ENCODE measurements at places on chromosomes 13 and 19.

DNA sequence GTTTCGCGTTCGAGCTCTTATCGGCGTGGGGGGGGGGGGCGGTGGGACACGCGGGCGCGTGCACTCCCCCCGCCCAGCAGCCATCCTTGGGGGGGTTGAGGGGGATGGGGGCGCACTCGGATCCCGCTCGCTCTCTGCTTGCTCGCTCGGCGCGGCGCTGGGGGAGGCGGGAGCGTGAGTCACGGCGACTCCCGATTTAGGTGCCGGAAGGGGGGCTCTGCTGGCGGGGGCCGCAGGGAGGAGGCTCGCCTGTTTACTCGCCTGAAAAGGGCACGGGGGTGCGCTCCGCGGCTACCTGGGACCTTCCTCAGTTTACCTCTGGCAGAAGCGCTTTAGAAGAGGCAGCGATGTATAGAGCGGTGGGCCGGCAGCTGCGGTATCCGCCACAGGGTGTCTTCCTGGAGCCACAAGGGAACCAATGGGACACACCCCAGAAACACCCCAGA lies 1.1 kb upstream of the PDE4A start:
- no peak for ATAC-seq

GRCh38 chr19:3725121-3725520 lies 16.9 kb downstream of the TJP3 start:
- ATAC-seq, result no peak

DNA sequence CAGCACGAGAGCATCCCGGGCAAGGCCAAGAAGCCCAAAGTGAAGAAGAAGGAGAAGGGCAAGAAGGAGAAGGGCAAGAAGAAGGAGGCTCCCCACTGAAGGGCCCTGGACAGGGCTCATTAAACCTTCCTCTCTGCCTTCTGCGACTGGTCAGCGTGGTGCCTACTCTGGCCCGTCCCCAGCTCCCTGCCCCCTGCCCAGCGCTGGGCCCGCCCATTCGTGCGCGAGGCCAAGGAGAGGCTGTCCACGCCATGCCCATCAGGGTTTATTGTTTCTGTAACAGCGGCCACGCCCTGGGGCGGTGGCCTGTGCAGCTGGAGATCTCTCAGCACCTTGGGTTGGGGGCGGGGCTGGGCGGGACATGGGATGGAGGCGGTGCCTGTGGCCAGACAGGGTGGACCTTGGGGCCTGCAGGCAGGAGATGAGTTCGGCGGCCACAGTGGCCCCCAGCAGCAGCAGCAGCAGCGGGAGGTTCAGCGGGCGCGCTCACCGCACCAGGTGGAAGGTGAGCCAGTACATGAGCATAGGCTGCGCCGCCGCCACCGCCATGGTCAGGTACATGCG lies 897 bp downstream of the C19orf33 start:
- peak; percentile 74 for ATAC-seq

- peak; percentile 19 for ATAC-seq
These were observed 15.8 kb downstream of the PRODH2 start for GRCh38 chr19:35796645-35797542.

DNA sequence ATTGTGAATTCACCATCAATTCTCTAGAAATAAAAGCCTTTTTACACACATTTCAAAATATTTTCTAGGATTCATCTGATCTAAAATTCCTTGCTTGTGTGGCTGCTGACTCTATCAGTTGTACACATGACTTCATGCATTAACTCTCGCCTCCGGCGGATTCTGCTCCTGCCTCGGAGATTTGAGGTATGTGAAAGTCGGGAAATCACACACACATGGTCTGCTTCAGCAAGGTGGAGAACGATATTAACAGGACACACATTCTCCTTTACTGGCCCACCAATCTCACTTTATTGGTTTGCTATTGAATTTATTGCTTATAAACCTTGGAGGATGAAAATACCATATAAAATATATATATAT lies 855.7 kb downstream of the SLITRK5 start:
- no peak for ATAC-seq

- ATAC-seq, result no peak
These were observed 57.4 kb downstream of the PEPD start for GRCh38 chr19:33464010-33464732.

DNA sequence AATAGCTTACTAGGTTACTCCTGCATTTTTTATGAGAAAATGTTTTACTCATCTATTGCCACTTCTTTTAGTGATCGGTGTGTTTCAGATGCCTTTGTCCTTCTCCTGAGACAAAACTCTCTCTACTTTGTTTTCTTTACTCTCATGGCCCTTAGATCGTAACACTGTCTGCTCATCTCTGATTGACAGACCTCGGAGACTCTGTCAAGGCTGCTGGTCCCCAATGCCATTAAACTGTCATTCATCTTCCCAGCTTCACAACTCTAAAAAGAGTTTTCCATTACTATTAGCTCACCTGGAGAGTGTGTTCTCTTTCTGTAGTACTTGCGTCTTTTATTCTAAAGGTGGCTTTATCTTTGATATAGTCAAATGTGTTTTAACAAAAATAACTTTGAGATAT lies 765.2 kb downstream of the SLITRK1 start:
- no peak for ATAC-seq

DNA sequence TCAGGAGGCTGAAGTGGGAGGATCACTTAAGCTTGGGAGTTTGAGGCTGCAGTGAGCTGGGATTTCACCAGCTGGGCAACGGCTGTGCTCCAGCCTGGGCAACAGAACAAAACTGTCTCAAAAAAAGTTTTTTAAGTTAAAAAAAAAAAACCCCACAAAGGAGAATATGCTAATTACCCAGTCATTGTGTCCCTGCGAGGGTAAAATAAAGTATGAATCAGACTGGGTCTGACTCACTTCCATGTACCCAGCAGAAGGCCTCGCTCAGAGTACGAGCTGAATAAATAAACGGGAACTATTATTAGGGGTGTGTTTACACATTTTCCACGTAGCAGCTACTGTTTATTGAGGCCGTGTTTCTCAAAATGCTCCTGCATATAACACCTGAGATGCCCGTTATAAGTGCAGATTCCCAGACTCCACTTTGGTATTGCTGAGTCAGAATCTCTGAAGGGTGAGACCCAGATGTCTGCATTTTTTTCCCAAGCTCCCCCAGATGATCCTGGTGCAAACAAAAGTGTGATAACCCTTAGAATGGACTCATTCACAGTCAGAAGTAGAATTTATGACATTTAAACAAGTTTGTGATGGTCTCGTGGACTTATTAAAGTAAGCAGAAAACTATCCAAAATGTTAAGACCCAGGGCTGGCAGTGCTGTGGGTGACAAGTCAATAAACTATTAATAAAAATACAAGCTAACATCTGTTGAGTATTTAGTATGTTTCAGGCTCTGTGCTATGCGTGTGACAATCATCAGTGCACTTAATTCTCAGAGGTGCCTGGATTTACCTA lies 28.2 kb downstream of the KCNC3 start:
- peak; percentile 79 for ATAC-seq

GRCh38 chr19:48810151-48810550 lies 678 bp downstream of the BCAT2 start:
- no peak for ATAC-seq

- ATAC-seq, result no peak
These were observed 7.0 kb downstream of the RPS9 start for GRCh38 chr19:54207676-54207982.

DNA sequence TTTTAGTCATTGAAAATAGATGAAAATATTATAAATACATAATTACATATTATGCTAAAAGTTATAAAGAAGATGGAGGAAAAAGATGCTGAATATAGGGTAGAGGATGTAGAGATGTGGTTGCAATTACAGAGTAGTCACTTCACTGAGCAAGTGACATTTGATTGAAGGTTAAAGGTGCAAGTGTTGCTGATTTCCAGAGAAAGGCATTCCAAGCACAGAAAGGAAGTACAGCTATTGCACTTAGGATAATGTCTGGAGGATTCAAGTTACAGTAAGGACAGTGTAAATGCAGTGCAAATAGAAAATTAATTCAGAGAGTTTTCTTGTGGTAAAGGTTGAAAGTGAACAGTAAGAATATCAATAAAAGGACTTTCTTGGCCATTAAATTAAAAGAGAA lies 1721.8 kb downstream of the PCDH9 start:
- no peak for ATAC-seq

GRCh38 chr13:96982672-96983071 lies 11.6 kb downstream of the OXGR1 start:
- ATAC-seq, result peak; percentile 51

DNA sequence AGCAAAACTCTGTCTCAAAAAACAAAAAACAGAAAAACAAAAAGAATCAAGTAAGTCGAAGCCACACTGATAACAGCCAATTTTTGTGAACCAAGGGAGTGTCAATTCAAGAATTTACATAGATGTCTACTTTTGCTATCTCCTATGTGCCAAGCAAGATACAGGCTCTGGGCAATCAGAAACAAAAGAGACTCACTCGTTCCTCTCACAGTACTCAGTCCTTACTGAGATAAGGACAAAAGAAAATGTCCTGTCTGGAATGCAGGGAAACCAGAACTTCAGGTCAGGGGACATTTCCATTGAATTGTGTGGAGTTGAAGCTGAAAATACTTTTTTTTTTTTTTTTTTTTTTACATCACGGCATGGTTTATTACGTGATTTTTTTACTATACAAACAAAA lies 53.0 kb downstream of the NLRP12 start:
- ATAC-seq, result no peak

DNA sequence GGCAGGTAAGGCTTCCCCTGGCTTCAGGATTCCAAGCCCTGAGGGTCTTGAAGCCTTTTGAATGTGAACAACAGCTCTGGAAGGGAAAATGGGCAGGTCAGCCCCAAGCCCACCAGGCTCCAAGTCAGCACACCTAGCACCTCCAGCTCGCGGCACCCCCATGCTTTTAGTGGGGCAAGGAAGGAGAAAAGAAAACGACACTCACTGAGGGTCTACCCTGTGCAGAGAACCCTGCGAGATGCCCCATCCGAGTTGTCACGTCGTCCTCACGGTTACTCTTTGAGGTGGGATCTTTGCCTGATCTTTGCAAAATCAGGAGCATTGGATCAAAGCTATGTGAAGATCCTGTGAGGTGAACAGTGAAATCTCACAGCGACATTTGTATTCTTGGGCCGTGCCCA lies 5.7 kb upstream of the F10 start:
- ATAC-seq, result no peak

- ATAC-seq, result peak; percentile 66
These were observed 27.5 kb downstream of the TBC1D4 start for GRCh38 chr13:75454497-75454896.

GRCh38 chr13:97544031-97544765 lies 110.2 kb downstream of the RAP2A start:
- no peak for ATAC-seq

DNA sequence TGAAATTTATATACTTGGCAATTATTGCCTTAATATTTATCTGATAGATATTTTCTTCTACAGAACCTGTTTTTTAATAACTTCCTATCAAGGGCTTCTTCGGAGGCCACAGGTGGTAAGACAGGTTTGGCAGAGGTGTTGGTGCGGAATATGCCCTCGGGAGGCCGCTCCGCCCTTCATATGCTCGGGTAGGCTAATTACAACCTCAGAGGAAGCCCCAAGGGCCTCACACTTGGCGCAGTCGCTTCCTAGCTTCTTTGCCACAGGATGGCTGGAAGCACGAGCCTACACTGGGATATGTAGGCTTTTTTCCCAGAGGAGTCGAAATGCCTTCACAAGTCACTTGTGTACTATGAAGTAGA lies 68.8 kb downstream of the LMO7 start:
- ATAC-seq, result peak; percentile 96

DNA sequence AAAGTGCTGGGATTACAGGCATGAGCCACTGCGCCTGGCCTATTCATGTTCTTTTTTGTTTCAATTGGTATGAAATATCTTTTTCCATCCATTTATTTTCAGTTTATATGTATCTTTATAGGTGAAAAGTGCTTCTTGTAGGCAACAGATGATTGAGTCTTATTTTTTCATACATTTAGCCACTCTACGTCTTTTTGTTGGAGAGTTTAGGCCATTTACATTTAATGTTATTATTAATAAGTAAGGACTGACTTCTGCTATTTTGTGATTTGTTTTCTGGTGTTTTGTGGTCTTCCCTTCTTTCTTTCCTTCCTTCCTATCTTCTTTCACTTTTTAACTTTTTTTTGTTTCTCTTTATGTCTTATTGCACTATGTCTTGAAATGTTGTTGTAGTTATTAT lies 16.7 kb upstream of the KBTBD7 start:
- ATAC-seq, result no peak

GRCh38 chr13:78299832-78300623 lies 303.3 kb downstream of the POU4F1 start:
- no peak for ATAC-seq

DNA sequence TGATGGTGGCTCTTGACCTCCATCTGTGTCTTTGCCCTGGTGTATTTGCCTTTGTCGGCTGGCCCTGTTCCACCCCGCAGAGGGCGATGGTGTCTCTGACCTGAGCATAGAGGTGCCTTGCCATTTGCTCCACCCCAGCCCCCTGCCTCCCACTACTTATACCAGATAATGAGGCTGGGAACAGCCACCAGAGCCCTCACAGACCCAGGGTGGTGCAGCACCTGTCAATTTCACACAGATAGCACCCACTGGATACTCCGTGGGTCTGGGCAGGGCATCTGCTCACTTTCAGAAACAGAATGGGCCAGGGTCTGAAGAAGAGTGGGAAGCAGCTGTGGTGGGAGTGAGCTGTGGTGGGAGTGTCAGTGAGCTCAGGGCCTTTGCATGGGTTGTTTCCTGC lies 4.1 kb downstream of the ZNF536 start:
- ATAC-seq, result no peak

DNA sequence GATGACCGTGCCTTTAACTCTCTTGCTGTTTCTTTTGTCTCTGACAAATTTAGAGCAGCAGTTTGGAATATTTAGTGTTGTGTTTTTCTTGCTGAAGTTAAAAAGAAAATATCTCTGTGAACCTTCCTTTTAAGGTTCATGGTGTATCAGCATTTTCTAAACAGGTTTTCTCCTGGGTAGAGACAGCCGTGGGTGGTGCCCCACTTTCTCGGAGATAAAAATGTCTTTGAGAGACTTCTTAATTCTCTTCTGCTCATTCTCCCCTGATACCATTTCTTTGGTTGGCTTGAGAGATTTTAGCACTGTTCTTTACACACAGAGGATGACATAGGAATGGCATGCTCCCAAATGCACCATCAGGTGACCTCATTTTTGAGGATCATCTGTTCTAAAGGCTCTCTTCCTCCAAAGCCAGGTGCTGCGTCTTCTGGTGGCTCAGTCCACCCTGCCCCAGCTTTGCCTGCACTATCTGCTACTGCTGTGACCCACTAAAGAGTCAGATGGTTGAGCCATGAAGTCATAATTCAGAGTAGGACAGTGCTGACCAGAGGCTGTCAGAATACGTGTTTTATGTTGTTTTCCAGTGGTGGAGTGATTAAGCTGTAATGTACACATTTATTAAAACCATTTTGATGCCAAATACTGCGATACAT lies 90.3 kb upstream of the SLC10A2 start:
- no peak for ATAC-seq

- no peak for ATAC-seq
These were observed 11.5 kb downstream of the CUL4A start for GRCh38 chr13:113220877-113221276.

GRCh38 chr19:12885749-12886650 lies 1.0 kb downstream of the KLF1 start:
- no peak for ATAC-seq

Measured in esophagus mucosa (tissue), 1 donor.